AG04450 (cell line): ENCODE measurements at places on chromosomes 11 and 22. TPM values are rescaled to one million over a fixed set of nuclear protein-coding genes. Genes with fewer than 3 reads are reported as not detected.

The NLRP14 gene
- 0.02 and 0.06 TPM in 2 replicates for polyA plus RNA-seq

The WDR74 gene
- polyA plus RNA-seq, result 18.0 and 21.6 TPM in 2 replicates

The SCGB1C1 gene
- polyA plus RNA-seq, result not detected in 2 replicates

- DNase-seq, result no peak
Observed at GRCh38 chr11:132670921-132671675, 861.2 kb downstream of the OPCML start.

DNA sequence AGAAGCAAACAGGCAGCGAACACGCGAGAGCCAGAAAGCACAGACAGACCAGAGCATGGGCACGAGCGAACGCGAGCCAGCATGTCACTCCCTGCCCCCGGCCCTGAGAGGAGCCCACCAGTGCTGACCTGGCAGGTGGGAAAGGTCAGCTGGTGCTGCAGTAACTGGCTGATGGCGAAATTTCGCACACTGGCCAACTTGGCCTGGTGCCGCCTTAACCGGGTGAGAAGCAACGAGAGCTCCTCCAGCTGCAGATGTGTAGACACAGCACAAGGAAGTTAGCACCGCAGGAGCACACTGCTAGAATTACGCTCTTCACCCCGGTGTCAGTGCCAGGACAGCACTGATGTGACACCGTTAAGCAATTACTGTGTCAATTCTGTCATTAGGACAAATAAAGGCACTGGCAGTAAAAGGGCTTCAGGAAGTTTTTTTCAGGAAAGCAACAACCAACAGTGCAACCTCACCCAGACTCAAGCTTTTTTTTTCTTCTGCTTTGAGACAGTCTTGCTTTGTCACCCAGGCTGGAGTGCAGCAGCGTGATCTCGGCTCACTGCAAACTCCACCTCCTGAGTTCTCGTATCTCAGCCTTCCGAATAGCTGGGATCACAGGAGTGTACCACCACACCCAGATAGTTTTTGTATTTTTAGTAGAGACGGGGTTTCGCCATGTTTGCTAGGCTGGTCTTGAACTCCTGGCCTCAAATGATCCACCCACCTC lies 76.8 kb downstream of the C11orf58 start:
- no peak for DNase-seq

The CRYBA4 gene
- not detected in 2 replicates for polyA plus RNA-seq

DNA sequence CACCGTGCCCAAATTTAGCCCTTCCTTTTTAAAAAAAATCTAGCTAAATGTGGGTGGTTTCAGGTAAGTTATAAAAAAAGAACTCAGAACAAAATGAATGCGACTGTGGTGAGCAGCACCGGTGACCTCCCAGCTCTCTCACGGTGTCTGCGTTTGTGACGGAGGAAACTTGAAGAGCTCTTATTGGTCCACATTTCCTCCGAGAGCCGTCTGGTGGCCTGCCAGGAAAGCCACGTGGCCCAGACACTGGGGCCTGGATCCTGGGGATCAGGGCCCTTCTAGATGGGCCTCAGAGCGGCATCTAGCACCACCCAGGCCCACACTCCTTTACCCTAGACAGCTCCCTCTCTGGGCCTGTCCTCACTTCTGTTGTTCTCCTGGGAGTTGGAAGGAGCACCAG lies 39.5 kb downstream of the B3GAT1 start:
- no peak for DNase-seq

The GP1BB gene
- polyA plus RNA-seq, result 0.20 and 0.60 TPM in 2 replicates

The PHLDA2 gene
- polyA plus RNA-seq, result 9.6 and 14.4 TPM in 2 replicates

DNA sequence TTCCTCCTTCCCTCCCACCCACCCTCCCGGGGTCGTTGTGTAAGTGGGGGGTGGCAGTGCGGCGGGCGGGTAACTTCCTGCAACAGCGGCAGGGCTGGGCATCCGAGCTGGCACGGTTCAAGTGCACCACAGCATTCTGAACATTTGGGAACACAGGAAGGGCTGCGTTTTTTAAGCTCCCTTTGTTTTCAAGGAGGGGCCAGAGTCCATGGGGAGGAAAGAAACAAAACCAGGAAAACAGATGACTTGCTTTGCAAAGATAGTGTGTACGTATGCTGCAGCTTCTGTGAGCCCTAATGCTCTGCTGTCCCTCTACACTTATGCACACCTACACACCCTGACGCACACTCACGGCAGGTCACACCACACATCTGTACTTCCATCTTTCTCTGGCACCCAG lies 152.5 kb downstream of the FBXO7 start:
- DNase-seq, result no peak

- DNase-seq, result no peak
Observed at GRCh38 chr11:87974797-87975196, 200.4 kb downstream of the RAB38 start.

- no peak for DNase-seq
Observed at GRCh38 chr11:122343210-122343609, 227.2 kb upstream of the BLID start.

- no peak for DNase-seq
Observed at GRCh38 chr11:126564566-126564965, 209.1 kb downstream of the ST3GAL4 start.

DNA sequence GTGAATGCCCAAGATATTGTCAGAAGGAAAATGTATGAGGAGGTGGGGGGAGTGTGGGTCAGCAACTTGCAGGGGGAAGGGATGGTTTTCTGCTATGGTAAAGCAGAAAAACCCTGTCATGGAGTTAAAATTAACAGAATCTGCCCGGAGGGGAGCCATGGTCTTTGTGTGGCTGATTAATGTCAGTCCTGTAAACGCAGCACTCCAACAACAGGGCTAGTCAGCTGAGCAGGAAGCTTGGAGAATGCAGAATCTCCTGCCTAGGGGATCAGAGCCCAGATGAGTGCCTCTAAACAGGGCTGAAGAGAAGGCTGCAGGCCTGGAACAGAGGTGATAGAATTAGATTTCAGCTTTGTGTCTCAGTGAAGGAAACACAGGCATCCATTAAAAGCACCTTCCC lies 140.9 kb upstream of the MTNR1B start:
- no peak for DNase-seq

The P4HA3 gene
- polyA plus RNA-seq, result 8.5 and 10.7 TPM in 2 replicates

DNA sequence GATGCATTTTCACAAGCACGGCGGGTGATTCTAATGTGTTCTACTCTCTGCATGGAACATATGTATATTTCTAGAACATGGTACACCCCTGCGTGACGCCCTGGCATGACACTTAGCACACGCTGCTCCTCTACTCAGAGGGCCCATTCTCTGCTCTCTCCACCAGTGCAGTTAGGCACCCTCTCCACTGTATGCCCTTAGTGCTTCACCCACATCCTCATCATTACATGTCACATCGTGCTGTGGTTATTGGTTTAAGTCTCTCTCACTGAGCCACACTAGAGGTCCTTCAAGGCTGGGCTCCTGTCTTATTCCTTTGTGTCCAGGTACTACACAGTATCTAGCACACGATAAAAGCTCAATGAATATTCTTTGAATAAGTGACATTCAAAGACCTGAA lies 16.7 kb downstream of the TMPRSS13 start:
- no peak for DNase-seq

The ANGPTL5 gene
- polyA plus RNA-seq, result not detected in 2 replicates

DNA sequence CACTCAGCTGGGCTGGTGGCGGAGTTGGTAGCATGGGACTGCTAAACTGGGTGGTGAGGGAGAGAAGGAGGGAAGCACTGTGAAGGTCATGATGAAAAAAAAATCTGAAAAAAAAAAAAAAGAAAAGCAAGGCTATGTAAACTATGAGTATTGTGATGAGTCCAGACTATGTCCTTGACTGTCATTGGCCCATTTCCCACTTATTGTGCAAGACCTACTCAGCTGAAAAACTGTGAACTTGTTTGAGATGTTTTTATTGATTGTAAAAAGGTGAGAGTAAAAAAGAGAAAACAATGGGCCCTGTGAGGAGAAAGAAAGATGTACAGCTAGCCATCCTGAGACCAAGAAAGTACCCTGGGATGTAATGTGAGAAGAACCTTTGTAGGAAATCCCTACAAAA lies 798.4 kb upstream of the TENM4 start:
- DNase-seq, result no peak

DNA sequence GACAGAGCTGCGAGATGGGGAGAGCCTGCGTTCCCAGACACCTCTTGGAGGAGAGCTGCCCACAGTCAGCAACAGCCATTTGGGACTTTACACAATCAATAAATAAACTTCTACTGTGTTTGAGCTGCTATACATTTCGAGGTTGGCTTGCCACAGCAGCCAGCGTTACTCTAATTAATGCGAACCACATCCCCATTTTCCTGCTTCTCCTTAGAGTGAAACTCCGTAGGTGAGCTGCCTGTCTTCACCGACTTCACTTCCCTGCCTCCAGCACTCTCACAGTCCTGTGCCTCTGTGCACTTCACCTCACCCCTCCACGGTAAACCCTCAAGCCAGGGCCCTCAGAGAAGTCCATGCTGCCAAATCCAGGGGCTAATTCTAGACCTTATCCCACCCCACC lies 5.9 kb upstream of the SLC22A12 start:
- no peak for DNase-seq

DNA sequence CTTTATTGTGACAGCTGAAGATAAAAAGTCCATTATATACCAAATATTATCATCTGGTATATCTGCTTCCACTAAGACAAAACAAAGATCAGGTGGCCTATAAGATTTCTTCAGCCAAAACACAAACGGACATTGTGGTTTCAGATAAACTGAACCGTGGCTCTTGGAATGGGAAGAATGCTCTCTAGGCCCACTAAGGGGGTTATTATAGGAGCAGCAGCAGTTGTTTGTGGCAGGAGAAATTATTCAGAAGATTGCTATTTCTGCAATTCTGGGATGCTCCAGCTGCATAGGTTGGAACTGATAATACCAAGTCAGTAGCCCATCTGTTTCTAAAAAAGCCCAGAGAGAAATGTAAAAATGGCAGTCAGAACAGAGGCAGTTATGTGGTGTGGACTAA lies 145.3 kb downstream of the NCAM1 start:
- DNase-seq, result no peak

DNA sequence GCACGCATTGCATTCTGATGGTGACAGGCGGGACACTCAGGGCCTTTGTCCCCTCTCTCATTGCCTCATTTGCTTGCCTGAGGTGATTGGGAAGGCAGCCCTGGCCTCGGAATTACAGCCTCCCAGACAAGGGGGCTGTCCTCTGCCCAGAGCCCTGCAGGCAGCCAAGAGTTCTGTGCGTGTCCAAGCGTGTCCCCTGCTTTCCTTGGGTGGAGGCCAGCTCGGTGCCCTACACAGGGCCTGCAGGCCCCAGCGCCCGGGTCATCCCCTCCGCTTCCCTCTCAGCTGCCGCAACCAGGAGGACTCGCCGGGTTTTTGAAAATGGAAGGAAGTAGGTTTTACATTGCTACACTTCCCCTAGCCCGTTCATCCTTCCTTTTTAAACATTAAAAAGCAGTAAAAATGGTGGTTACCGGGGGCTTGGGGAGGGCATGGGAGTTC lies 1.9 kb downstream of the GRAMD4 start:
- DNase-seq, result no peak

DNA sequence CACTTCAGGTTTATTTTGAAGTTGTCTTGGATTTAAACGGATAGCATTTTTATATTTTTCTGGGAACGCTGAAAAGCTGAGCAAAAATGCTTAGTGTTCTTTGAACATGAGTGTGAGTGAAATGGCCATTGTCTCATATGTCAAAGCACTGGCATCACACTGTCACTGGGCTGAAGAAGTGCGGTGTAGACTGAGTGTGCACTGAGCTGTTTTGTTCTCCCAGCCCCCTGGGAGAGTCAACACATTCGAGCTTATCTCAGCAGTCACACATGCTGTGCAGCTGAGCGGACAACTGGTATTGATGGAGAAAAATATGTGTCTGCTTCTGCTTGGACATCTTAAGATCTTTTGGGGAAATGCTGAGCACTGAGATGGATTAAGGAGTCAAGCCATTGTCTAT lies 90.8 kb downstream of the TECTA start:
- no peak for DNase-seq
